ENCODE measurements at places on chromosomes 16 and 17.

DNA sequence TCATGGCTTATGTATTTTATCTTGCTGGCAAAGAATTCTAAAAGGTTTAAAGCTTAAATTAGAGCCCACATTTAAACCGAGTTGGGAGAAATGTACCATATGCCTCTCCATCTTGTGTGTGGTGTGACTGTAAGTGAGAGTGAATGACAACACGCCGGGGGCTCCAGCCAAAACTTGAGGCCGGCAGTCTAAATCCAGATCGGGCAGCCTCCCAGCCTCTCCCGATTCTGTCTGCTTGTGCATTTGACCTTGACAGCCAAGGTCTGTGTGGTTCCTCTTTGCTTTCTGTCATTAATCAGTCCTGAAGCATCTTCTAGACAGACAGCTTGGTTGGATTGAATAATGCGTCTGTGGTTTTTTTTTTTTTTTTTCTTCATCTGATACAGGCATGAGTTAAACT lies 1093.2 kb upstream of the EEF2KMT start:
- no peak for DNase-seq

DNA sequence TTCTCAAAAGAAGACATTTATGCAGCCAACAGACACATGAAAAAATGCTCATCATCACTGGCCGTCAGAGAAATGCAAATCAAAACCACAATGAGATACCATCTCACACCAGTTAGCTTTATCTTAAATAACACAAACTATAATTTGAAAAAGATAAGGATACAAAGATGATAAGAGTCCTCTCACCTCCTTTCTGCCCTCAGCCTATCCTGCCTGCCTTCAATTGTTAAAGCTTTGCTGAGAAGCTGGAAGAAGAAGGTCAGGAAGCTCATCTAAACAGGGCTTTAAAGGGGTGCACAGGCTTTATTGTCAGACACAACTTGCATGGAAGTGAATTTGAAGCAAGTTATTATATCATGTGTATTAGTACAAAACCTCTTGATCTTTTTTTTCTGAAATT lies 676.3 kb upstream of the GOT2 start:
- no peak for DNase-seq

DNA sequence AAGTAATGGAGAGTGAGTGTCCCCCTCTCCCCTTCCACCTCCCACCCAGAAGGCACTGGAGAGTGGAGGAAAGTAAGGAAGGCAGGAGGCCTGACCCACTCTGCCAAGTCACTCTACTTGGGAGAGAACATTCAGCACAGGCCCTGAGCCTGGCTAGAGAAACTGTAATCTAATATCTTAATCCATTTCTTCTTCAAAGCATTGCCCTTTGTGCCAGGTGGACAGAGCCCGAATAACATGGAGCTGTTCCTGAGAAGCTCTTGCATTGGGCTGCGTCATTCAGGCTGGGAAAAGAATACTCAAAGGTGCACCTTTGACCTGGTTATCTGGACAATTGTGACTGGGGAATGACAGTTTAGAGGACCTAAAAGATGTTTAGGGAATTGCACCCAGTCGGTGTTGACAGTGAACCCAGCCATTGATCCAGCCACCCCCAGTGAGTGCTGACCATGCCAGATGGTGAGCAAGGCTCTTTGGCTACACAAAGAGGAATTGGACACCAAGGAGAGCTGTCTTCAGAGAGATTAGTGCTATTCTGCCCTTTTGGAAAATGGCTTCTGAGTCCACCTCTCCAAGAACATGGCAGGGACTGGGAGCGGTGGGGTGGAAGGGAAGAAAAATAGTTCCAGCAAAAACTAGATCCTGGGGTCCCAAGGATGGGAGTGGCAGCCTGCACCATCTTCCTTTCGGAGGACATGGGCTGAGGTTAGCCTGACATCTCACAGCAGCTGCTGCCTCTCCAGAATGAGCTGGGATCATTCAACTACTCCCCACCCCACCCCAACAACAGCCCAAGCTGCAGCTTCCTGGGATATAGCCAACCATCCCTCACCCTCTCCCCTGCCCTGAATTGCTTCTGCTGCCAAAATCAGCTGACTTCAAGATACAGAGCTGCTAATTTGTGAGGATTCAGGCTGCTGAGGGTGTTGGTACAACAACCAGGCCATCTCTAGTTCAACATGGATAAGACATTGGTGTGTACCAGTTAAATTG lies 11.6 kb upstream of the NOG start:
- DNase-seq: no peak

GRCh38 chr17:42519546-42520491 lies 16.2 kb upstream of the NAGLU start:
- DNase-seq: no peak

- no peak for DNase-seq
These were observed 27.2 kb downstream of the MAP3K14 start for GRCh38 chr17:45289301-45290268.

DNA sequence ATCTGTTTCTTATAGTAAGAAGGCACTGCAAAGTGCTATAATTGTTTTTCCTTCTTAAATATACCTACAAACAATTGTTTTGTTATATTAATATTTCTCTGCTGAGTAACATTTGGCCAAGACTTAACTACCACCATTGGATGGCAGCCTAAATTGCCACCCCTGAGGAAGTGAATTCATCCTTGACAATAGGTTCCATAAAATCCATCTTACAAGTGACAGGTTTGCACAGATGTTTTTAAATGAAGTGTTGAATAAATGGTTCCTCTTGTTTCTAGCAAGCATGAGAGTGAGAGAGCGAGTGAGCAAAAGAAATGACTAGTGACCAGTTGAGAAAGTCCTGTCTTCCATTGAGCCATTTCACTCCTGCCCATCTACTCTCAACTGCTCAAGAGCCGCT lies 8.3 kb upstream of the MPHOSPH6 start:
- DNase-seq: no peak

GRCh38 chr17:31494259-31495021 lies 103.0 kb downstream of the RAB11FIP4 start:
- DNase-seq: no peak

DNA sequence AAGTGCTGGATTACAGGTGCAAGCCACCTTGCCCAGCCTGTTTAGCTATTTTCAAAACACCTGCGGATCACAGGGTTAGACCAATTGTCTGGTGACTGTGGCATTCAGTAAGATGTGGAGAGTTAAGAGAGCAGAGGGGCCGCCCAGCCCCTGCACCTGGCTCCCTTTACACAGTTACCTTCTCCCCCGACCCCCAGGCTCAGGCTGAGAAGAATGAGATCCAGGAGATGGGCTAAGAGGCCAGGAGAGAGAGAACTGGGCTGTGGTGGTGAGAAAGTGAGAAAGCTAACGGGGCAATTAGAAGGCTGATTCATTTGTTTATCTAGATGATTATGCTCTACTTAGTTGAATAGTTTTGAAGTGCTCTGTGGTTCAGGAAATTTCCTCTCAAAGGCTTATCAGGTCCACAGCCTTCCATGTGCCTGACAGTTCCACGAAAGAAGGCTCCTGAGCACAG lies 67.8 kb upstream of the AXIN2 start:
- peak; percentile 55 for DNase-seq

DNA sequence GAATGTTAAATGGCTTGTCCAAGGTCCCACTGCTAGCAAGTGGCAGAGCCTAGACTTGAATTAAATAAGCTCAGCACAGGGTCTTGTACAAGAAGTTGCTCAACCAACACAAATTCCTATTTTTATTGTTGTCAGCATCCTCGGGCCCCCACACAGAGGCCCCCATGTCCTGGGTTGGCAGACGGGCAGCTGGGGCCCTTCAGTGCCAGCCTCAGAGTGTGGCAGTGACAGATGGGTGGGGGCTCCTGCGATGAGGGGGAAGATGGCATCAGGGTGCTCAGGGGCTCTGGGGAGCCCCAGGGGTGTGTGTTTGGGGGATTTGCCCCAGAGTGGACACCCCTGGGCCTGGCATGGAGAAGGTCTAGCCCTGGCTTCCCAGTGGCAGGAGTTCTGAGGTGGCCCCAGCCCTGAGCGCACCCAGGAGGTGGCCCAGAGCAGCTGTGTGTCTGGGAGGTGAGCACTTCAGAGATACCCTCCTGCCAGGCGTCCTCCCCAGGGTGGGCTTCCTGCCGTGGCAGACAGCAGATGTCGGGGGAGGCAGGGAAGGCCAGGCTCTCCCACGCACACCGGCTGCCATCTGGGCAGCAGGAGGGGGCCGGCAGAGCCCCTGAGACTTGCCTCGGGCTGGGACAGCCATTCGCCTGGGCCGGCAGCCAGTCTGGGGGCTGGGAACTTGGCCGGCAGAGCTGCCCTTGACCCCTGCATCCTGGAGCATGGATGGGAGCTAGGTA lies 150.8 kb downstream of the C16orf78 start:
- DNase-seq: no peak

DNA sequence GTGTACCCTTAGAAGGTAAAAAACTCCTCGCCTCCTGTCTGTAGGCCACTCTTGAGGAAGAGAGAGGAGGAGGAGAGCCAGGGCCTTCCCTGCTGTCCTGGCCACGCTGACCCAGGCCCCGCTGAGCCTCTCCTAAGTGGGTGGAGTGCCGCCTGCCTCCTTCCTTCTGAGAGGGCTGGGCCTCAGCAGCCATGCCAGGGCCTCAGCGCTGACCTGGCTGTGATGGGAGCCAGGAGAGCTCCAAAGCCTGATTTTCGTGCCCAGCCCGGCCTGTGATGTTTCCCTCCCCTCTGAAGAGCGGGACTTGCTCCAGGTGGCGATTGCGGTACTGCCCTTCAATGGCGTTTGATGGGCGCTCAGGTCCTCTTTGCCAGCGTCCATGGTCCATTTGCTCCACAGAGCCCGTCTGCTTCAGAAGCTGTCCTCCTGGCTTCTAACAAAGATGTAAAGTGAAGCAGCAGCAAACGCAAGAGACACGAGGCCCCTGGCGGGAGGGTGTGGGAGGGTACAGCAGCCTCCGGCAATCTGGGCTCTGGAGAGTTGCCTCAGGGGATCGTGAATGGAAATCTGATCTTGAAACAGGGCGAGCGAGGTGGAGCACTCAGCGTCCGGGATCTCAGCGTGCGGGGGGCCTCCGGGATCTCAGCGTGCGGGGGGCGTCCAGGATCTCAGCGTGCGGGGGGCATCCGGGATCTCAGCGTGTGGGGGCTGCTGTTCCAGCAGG lies 93.5 kb downstream of the NPIPB11 start:
- no peak for DNase-seq

- DNase-seq: no peak
These were observed 157.6 kb downstream of the CPPED1 start for GRCh38 chr16:12646098-12646489.

DNA sequence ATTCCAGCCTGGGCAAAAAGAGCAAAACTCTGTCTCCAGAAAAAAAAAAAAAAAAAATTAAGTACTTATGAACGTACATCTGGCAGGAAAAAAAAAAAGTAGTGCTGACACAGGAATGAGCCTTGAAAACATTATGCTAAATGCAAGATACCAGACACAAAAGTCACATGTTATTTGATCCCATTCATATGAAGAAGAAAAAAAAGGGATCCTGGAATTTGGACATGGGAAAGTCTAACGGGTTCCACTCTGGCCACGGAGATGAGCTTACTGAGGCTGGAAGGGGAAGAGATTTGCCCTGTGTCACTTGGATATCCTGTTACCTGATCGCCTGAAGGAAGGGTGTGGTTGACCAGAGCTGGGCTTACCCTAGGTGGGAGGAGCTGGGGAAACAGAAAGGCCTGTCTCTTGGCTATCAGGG lies 251.9 kb downstream of the PARN start:
- no peak for DNase-seq

DNA sequence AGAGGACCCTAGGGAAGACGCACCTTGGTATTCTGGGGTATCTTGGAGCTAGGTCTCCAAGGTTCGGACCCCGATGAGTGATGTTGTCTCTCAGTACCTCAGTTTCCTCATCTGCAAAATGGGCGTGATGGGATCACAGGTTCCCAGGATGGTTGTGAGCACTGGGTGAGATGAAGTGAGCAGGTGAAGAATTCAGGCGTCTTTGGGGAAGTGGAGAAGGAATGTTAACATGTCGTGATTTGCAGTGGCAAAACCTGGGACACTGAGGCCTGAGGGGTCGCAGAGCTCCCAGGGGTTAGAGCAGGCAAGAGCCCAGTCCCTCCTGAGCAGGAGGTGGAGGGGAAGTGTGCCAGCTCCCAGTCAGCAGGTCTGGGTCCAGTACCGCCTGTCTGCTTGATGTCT lies 215.1 kb upstream of the GSE1 start:
- no peak for DNase-seq

DNA sequence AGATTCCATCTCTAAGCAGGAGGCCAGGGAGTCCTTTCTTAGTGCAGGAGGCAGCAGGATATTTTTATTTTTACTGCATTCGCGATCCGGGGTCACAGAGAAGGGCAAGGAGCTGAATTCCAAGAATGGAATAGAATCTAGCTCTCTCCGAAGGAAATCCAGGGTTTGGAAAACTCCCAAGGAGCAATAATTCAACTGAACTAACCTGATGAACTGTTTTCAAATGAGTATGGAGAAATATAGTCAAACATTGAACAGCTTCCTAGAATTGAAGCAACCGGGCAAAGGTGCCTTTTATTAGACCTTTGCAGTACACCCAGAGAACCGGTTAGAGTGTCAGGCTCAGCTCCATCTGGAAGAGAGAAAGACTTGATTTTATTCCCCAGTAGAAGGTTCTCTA lies 120.7 kb upstream of the MAF start:
- DNase-seq: no peak

- DNase-seq: no peak
These were observed 5.8 kb downstream of the TMEM231 start for GRCh38 chr16:75550211-75550662.

- no peak for DNase-seq
These were observed 29.4 kb downstream of the HMOX2 start for GRCh38 chr16:4505356-4506147.

GRCh38 chr17:46020998-46021397 lies 21.9 kb downstream of the STH start:
- DNase-seq: no peak
